ENCODE measurements at places on chromosomes 6 and 20.

DNA sequence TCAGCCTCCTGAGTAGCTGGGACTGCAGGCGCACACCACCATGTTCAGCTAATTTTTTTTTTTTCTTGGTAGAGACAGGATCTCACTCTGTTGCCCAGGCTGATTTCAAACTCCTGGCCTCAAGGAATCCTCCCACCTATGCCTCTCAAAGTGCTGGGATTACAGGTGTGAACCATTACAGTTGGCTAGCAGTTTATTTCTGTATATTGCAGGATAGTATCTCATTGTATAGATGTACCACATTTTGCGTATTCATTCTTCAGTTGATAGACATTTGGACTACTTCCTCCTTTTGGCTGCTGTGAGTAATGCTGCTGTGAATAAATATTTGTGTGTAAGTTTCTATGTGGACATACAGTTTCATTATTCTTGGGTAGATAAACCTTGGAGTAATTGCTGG is 32.9 kb downstream of the ASXL1 start:
- no peak for DNase-seq

GRCh38 chr6:89297695-89298351 is 17.3 kb downstream of the GABRR2 start:
- no peak for DNase-seq

GRCh38 chr20:41428285-41428684 is 61.7 kb upstream of the EMILIN3 start:
- DNase-seq = no peak

- no peak for DNase-seq
These were observed 442.5 kb upstream of the ID4 start for GRCh38 chr6:19394687-19395086.

- DNase-seq = no peak
These were observed 28.1 kb upstream of the MTCL3 start for GRCh38 chr6:127547215-127547614.

DNA sequence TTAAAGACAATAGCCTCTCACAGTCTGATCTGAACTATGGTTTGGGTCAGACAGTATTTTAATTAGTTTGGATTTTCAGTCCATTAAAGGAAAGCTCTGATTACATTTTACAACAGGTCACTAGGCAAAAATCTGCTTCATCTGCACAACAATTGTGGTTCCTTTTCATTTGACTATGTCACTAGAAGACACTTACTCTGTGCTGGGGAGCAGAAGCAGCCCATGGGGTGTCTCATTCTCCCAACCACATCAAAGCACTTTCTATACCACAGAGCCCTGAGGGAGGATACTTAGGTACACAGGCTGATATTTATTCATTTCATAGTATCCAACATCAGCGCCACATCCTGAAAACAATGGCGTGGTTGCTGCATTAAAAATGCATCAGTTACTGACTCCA is 36.6 kb upstream of the HDAC2 start:
- DNase-seq = no peak

GRCh38 chr20:19968466-19969073 is 48.6 kb upstream of the NAA20 start:
- no peak for DNase-seq
